NCI-H146 (cell line): ENCODE measurements at places on chromosomes 3 and 15.
A peak's percentile ranks its signal among the peaks of the same experiment; 100 is the strongest.

DNA sequence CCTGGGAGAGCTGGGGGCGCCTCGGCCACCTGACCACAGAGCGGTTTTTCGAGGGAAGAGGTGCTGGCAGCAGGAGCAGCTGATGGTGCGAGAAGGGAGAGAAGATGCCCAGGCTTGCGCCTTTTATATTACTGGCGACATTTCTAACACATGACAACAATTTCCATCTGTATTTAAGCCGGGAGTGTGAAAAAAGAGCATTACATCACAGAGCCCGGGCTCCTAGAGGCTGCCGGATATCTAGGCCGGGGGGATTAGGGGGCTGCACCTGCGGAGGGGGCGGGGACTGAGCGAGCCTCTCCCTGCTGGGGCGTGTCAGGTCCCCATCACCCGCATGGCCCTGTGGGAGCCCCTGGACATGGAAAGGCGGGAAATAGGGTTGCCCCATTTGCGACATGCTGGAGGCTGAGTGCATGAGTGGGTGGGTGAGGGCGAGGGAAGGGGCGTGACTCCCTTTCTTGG is 440.7 kb downstream of the MAGI1 start:
- DNase-seq, result peak; percentile 7

DNA sequence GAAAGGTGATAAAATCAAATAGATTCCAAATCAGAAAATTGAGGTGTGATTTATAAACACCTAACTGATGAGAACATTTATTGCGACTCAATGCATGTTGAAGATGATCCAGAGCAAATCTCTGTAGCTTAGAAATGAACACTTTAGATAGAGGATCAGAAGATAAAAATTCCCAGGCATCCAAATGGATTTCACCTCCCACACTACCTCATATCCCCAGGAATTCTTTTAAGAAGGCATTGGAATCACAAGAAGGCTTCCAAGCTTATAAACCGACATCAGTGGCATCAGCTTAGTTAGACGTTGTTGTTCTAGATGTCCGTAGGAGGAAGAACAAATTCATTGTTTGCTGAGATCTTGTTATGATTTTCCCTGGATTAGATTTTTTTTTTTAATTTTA is 154.4 kb downstream of the EBLN2 start:
- no peak for DNase-seq

- DNase-seq, result no peak
Observed at GRCh38 chr3:98808071-98808470, 44.9 kb downstream of the ST3GAL6 start.

DNA sequence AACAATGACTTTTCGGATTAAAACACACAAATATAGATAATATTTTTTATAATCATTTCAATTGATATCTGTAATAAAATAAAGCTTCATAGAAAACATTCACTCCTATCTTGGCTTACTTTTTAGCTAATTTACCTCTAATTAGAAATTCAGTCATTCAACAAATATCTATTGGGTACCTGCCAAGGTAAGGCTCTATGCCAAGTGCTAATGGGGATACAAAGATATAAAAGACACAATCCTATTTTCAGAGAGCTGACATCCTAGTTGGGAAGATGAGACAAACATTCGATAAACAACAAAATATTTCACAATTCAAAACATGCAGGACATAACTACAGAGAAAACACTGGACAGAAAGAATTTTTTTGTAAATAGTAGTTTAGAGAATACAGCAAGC is 63.3 kb downstream of the ULK4 start:
- no peak for DNase-seq

DNA sequence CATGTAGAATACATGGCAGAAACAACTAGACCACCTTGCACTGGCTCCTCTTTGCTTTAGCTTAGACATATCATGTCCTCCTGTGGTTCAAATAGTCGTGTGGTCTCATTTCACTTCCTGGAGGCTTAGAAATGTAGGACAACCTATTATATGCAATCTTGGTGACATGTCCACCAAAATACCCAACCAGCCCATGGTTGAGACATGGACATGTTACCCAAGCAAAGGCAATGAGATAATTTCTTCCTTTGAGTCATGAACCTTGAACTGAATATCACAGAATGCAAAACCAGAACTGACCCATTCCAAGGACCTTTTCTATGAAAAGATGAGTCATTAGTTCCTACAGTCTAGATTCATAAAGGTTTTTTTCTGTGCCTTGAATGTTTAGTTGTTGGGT is 309.0 kb upstream of the MDFIC2 start:
- no peak for DNase-seq

GRCh38 chr3:150236316-150237082 is 171.6 kb upstream of the TSC22D2 start:
- DNase-seq, result no peak

DNA sequence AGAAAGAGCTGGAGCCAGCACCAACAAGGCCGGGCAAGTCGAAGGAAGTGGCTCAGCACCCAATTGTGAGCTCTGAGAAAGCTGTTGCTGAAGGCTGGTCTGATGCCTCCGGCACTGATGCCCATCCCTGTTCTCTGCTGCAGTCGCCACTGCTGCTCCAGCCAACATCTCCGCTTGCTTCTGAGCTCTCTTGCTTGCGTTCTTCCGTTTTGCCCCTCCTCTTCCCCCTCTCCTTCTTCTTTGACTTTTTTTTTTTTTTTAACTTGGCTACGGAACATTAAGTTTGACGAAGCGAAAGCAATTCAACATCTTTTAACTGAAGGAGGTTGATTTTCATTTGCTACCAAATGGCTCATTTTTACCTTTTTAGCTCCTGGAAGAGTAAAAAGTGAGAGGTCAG is 442.9 kb downstream of the MCTP2 start:
- DNase-seq, result no peak

- no peak for DNase-seq
Observed at GRCh38 chr3:72174040-72174439, 389.1 kb upstream of the PROK2 start.

DNA sequence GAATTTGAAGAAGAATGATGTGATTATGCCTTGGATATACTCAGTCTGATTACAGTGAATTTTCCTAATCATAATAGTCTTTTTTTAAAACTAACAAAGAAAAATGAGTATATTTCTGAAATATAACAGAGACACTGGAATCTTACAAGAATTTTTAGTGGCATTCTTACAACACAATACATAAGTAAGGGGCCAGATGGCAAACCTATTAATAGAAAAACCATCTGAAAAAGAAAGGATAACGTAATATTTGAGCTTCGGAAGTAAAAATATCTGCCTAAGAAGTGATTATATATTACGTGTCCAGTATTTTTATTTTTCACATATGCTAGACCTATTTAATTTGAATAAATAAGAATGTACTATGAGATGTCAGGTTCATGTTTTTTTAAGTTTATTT is 452.8 kb downstream of the NAALADL2 start:
- no peak for DNase-seq

DNA sequence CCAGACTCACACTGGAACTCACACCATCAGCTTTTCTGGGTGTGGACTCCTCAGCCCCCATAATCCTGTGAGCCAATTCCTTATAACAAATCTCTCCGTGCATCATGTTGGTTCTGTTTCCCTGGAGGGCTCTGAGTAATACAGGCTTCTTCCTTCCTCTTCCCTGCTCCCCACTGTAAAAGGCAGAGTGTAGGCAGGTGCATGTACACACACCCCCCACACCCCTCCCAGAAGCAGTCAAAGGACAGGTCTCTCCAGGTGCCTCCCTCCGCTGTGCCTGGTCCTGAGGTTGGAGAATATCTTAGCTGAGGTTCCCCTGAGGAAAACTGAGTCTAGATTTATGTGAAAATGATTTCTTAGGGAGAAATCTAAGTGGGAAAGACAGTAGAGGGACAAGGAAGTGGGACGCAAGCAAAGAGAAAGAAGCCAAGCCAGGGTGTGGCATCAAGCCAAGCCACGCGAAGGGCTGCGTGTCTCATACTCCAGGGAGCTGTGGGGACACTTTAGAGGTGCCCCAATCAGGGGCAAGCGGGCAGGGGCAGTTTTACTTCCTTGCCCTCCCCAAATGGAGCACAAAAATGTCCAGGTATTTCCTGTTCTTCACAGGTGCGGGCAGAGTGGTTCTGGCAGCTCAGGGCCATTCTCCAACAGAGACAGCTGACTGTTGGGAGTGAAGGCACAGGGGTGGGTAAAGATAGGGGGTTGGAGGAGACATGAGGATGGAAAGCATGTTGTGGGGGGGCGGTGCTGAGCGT is 86.6 kb downstream of the HMG20A start:
- no peak for DNase-seq

- no peak for DNase-seq
Observed at GRCh38 chr3:72144773-72145505, 360.0 kb upstream of the PROK2 start.

GRCh38 chr3:61181874-61182273 is 69.4 kb downstream of the FHIT start:
- no peak for DNase-seq

- no peak for DNase-seq
Observed at GRCh38 chr3:151305060-151305774, 11.4 kb downstream of the GPR87 start.

- DNase-seq, result no peak
Observed at GRCh38 chr3:122920986-122921385, 106.6 kb downstream of the SEMA5B start.

GRCh38 chr15:56893364-56893678 is 25.1 kb upstream of the TCF12 start:
- DNase-seq, result no peak

DNA sequence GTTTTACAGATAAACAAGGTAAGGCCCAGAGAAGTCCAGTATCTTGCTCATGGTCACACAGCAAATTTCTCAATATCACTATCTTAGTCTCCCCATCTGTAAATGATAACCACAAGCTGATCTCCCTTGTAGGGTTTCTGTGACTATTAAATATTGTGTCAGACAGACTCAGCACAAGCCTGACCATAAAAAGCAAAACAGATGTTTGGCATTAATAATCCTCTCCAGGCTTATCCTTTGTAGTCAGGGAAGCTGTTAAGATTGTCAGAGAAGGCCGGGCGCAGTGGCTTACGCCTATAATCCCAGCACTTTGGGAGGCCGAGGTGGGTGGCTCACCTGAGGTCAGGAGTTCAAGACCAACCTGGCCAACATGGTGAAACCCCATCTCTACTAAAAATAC is 173.2 kb upstream of the PRICKLE2 start:
- no peak for DNase-seq

DNA sequence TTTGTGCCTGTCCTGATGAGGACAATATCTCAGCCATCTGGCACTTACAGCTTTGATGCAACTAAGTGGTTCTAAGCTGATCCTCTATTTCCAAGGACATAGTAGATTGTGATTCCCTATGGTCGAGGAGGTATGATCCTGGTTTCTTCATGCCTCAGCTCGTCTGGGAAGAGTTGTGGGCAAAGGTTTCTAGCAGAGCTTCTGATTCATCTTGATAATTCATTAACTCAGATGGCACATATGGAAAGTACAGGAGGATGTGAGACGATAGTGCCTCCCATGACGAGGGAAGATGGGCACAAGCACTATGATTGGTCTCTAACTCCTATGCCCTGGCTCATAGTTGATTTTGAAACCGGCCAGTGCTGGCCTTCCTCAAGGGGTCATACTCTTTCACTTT is 334.2 kb upstream of the SEMA6D start:
- no peak for DNase-seq

DNA sequence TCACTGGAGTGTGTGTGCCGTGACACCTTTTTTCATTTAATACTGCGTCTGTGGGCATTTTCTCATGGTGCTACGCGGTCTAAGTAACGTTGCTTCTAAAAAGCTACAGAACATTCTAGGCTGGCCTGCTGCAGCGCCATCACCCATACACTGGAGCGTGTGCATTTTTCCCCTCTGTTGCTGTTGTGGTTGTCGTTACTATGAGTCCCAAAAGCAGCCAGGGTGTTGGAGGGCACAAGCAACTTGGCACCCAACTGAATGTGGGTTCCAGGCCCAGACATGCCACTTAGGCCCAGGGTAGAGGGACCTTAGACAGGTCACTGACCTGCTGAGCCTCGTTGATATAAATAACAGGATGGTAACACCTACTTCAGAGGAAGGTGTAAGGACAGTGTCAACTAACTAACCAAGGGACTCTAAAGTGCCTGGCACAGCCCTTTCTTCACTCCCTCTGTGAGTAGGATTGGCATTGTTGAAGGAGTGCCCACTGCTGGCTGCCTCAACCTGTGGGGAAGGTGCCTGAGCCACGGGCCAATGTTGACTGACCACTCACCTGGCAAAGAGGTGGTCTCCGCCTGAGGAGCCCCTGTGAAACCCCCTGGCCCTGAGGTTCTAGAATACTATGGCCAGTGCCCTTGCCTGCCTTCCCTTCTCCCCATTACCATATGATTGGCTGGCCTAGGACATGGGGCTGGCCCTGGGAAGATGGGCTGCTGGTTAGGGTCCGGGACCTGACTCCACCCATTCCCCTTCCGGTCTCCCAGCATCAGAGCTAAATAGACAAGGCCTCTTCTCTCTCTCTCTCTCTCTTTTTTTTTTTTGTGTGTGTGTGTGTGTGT is 3.5 kb downstream of the CSK start:
- no peak for DNase-seq

DNA sequence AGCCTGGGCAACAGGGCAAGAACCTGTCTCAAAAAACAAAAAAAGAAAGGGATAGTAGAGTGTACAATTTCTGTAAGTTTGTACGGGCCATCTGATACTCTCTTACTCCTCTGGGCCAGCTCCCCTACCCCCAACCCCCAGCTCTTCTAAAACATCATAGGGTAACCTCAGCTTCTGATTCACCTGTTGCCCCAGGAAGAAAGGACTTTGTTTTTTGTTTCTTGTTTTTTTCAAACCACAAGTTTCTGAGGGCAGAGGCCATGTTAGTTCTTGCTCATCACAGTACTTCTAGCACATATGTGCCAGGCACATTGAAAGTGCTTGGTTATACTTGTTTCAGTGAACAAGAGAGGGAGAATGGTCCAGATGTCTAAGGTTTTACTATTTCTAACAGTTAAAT is 20.2 kb downstream of the ATOSA start:
- DNase-seq, result no peak

DNA sequence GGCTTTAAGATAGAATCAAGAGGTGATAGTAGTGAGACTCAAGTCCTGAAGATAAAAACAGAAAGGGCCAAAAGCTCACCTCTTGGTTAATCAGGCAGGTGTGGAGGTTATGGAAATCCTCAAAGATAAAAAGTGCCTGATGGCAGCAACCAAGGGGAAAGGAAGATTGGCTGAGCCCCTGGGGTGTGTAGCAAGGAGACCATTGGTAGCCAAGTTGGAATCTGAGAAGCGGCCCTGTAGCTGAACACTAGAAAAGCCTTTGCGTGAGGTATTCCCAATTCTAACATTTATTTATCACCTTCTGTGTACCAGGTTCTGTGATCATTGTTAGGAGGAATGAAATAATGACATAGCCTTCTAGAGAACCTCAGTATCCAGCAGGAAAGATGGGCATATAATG is 98.9 kb downstream of the ZNF609 start:
- DNase-seq, result no peak

DNA sequence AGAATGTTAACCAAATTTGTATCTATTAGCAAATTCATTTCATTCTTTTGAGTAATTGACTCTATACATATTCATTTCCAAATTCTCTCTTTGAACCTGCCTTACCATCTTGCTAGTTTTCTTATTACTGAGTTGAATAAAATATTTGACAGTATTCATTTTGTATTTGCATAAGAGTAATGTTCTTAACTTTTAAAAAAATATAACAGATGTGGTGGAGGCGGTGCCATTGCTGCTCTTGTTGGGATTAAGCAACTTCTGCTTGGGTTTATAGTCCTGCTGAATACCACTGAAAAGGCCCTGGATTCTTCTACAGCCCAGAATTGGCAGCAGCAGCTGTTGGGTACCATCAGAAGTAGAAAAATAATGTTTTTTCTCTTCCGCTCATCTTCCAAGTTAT is 148.9 kb upstream of the PEX5L start:
- no peak for DNase-seq

- no peak for DNase-seq
Observed at GRCh38 chr15:89657686-89658200, 2.5 kb upstream of the KIF7 start.

GRCh38 chr3:138125548-138126221 is 6.5 kb downstream of the A4GNT start:
- no peak for DNase-seq
